Stimulated activated CD4-positive, alpha-beta T cell treated with anti-CD3 and anti-CD28 coated beads, Interleukin-1b, Interleukin-23, amount 100 ng/mL, for 24 hours (primary cell): ENCODE measurements at places on chromosomes 4 and X.
A peak's percentile ranks its signal among the peaks of the same experiment; 100 is the strongest.

DNA sequence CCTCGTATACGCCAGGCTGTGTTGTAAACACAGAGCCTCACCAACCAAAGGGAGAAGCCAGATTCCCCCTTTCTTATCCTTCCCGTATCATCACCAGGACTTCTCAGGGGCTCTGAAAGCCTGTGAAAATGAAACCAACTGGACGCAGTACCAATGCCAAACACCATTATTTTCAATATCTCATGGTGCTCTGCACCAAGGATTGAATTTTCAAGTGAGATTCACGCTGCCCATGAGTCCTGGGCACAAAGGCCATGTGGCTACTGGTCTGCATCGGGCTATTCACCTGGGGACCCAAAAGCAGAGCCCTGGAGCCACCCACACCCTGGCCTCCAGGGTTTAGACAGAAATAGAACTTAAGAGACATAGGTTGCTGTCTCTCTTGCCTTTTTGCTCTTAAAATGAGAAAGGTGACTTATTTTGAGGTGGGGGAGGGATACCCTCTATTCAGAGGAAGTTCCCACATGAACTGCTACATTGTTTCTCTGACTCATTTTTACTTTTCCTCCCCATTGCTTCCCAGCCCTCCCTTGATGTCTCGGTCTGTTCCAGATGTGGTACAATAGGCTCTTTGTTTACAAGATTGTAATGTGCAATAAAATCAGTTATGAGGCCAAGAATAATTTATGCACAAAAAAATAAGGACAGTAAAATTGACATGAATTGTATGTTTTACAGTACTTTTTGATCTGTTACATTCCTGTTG lies 55.4 kb downstream of the MAML3 start:
- DNase-seq: no peak

GRCh38 chr4:14767142-14767541 lies 235.1 kb upstream of the CPEB2 start:
- no peak for DNase-seq

GRCh38 chrX:153973127-153974002 lies 811 bp downstream of the TMEM187 start:
- DNase-seq: no peak

DNA sequence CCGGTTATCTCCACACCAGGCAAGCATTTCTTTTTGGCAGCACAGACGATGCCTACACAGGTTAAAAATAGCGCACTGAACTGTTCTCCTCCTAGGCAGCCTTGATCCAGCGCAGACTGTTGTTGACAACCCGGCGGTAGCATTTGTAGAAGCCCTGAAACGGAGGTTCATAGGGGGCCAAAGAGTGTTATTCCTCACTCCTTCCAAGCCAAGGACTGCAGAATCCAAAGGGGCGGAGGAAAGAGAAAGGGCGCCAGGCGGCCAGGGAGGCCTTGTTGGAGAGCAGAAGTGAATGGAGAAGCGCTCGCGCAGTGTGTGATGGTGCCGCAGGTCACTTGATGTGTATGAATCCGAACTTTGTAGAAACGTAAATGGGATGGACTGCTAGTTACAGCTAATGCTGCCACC lies 82.7 kb downstream of the TENM3 start:
- no peak for DNase-seq

- DNase-seq: no peak
Observed at GRCh38 chr4:75634951-75635350, 4.6 kb upstream of the CDKL2 start.

DNA sequence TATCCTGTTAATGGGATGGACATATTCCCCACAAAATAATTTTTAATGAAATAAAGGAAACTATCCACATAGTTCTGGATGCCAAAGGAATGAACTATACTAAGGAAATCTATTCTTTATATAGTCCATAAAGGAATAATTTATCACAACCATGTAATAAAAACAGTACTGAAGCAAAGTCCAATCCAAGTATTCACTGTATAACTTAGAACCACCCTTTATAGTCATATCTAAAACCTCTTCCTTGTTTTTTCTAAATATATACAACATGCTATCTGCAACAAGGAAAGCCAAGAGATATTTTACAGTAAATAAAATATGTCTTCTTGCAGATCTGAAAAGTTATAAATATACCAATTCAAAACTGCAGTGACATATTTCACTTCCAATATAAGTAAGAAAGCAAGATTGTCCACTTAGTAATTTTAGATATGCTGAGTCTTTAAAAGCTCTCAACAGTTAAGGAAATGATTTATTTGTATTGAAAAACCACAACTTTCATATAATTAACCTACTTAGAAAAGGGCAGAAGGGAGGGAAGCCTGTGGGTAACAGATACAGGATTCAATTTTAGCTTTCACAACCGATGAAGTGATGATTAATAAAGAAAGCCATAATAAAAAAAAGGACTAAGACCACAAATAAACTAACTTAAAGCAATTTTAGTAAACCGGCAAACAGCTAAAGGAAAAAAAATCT lies 8.0 kb downstream of the NR3C2 start:
- no peak for DNase-seq

DNA sequence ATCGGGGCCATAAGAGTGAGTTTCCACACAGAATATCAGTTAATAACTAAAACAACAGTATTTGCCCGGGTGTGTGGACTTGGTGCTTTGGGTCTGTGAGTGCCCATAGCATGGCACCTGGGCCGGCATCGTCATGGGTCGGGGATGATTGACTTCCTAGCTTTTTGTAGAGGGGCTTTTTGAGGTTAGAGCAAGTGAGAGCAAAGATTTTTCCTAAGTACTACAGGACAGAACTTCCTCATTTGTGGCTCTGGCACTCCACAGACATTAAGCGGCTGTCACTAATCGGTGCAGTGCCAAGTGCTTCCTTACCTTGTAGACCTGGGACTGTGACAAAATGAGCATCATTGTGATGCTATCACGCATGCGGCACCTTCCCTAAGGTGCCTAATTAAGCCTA lies 81.0 kb downstream of the SHROOM2 start:
- DNase-seq: no peak

- DNase-seq: no peak
Observed at GRCh38 chrX:130057209-130057608, 53.1 kb downstream of the ELF4 start.

GRCh38 chr4:162959046-162959445 lies 207.6 kb downstream of the NAF1 start:
- DNase-seq: no peak

- DNase-seq: no peak
Observed at GRCh38 chr4:40144716-40145115, 52.1 kb upstream of the RHOH start.

- DNase-seq: no peak
Observed at GRCh38 chr4:168183717-168184571, 91.6 kb downstream of the ANXA10 start.

DNA sequence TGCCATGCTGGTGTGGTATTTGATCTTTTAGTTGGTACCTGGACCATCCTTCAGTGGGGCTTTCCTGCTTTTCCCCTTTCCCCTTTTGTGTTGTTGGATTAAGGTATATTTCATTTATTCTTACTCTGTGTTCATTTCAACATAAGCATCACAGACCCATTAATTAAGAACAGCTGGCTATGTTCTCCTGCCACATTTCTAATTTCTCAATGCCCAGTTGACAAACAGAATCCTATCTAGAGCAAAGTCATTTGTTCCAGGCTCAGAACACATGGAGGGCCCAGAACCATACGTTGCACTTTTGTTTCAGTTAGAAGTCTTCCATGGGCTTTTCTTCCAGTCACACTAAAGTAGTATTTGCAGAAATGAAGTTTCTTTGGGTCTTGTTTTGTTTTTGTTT lies 46.1 kb upstream of the EOLA2 start:
- no peak for DNase-seq

GRCh38 chr4:152628128-152628527 lies 51.7 kb downstream of the TMEM154 start:
- DNase-seq: no peak

GRCh38 chr4:168540503-168541265 lies 43.8 kb downstream of the PALLD start:
- no peak for DNase-seq

- DNase-seq: peak; percentile 22
Observed at GRCh38 chrX:23756165-23756564, 13.1 kb upstream of the ACOT9 start.

DNA sequence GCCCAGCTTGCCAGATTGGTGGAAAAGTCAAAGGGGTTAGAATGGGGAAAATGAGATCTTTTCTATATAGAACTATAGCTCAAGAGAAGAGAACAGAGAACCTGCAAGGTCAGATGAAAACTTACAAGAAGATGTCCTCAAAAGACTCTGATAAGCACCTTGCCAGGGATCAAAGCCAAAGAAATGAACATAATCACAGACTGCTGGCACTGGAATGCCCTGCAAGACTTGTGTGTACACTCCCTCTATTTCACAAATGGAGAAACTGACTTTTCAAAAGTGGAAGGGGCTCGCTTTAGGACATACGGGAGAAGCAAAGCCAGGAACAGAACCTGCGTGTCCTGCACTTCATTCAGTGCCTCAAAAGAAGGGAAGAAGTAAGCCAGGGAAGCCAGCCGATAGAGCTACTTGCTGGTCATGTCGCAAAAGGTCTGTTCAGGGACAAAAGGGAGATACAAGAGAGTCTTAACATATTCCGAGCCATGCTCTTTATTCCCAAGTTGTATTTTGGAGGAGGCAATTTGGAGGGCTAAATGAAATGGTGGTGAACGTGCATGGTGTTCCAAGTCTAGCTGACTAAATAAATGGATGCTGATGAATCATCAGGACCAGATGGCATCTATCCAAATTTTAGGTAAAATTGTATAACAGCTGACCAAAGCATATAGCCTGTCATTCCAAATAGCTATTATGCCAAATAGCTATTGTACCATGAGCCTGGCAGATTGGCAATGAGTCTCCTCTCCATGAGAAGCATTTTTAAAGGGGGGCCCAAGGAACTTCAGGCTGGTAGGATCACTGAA lies 175.6 kb upstream of the GPC4 start:
- no peak for DNase-seq

DNA sequence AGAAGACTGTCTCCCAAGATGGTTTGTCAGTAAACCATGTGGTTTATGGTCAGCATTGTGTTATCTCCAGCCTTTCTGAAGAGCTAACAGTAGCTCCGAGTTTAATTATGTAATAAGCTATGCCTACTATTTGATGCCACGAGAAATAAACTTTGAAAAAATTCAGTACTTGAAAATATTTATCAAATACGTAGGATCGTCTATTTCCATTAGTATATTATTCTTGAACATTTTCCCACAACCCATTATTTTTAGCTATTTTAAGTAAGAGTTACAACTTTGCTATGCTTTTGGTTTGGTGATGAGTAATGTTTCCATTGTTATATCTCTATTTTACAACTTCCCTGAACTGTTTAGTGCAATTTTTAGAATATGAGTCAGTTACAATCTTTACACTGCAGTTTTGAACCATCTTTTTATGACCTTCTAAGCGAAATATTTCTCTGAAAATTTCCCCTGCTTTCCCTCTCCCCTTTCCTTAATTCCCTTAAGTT lies 44.5 kb upstream of the TRIM2 start:
- DNase-seq: no peak
